Body of pancreas (tissue), 4 donors: ENCODE measurements at places on chromosomes 5 and 9. TPM values are rescaled to one million over a fixed set of nuclear protein-coding genes. Genes with fewer than 3 reads are reported as not detected.

PNPLA7 gene
- total RNA-seq: 27.7 TPM

FAM153A gene
- total RNA-seq: 1.6 TPM

DNA sequence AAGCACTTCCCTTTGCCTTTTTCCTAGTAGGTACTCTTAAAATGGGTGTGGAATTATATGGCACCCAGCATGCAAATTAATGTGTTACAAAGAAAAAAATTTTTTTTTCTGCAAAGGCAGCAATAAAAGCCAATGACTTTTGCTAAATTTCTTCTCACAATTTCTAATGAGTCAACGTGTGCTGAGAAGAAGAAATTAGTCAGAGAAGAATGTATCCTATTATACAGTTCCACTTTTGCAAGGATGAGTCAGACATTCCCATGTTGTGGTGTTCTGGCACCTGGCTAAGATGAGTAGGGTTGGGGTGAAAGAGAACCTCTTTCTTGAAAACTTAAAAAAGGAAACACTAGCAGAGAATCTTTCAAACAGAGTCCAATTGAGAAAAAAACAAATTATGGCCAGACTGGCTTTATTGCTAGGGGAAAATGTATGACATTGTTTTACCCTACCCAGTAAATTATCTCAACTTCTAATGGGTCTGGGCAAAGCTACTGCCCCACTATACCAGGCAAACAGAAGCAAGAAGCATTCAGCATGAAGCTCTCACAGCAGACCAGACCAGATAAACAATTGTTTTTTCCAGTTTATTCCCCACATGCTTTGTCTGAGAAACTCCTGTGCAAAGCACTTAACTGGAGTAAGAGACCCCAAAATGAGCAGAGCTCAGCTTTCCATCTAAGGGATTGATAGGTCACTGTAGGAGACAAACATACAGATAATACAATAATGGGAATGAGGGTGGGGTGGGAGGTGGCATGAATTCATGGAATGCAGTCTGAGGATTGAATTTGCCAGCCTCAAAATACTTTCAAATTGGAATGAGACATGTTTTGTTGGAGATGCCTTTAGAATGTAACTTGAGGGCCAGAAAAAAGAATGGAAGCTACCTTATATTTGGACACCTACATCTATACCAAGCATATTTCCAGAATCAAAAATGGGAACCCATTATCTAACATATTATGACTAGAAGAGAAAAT, 220.8 kb upstream of the RFX3 start:
- no peaks in the 10 kb centered on the region for H3K36me3 ChIP-seq
- no peak overlapping the region for H3K4me3 ChIP-seq
- DNase-seq: no peak
- no peaks in the 10 kb centered on the region for H3K27me3 ChIP-seq

- no peaks in the 10 kb centered on the region for H3K36me3 ChIP-seq
- no peak for DNase-seq
Observed at GRCh38 chr5:100827481-100827889, 75.6 kb downstream of the ST8SIA4 start.

DNA sequence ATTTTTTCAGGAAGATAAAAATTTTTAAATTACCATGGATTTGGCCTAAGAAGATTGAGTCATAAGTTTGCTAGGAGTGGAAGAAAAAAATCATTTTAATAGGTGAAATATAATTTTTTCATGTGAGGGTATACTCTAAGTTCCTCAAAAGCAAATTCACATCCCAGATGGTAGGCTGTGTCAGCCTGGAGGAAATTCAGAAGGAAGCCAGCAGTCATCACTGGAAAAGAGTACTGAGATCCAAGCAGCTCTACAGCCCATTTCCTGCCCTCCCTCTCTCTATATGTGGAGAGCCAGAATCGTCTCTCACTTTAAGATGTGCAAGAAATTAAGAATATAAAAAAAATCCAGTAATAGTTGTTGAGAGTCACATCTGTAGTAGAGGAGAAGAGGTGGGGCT, 126.5 kb upstream of the CDH18 start:
- H3K4me3 ChIP-seq: no peak overlapping the region
- DNase-seq: no peak
- H3K27ac ChIP-seq: no peak overlapping the region

GRCh38 chr5:80713631-80714030, 58.8 kb upstream of the DHFR start:
- no peak overlapping the region for H3K27ac ChIP-seq
- no peaks in the 10 kb centered on the region for H3K27me3 ChIP-seq
- peaks cover 4% of the 10 kb centered on the region for H3K4me1 ChIP-seq
- DNase-seq: no peak
